ENCODE measurements at places on chromosomes 12 and 14.
A peak's percentile ranks its signal among the peaks of the same experiment; 100 is the strongest.

DNA sequence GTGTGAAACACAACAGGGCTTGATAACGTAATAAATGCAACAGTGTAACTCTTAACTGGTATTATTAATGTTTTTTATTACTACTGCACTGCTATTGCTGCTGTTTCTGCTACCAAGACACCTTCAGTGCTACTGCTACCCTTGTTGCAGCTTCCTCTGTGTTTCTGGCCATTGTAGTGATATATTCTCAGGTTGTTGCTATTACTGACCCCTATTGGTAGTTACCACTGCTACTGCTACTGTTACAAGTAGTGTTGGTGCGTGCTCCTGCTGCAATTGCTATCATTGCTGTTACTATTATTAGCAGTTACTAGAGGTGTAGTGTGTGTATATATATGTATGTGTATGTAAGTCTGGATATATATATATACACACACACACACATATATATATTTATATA lies 87.2 kb upstream of the PTPRB start:
- no peak for DNase-seq

DNA sequence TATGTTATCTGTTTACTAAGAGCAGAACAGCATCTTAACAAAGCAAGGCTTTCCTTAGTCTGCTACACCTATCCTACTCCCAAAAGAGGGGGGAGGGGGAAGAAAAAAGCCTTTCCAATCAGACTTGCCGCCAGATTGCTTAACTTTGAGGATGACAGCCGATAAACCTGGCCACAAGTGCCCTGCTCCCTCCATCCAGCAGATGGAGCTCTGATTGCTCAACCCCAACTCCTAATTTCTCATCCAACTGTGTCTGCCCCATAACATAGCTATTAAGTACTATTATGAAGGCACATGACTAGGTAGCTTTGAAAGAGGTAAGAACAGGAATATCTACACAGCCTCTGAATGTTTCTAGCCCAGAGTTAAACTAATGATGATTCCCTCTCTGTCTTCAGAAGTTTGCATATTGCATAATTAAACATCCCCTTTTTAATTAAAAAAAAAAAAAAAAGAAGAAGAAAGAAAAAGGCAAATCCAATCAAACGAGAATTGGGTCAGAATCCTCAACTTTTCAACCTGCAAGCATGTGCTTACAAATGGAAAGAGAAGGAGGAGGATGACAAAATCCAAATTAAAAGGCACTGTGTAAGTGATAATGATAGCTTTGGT lies 247.4 kb downstream of the GALC start:
- DNase-seq: no peak

GRCh38 chr12:32496946-32497345 lies 97.6 kb downstream of the FGD4 start:
- no peak for DNase-seq

DNA sequence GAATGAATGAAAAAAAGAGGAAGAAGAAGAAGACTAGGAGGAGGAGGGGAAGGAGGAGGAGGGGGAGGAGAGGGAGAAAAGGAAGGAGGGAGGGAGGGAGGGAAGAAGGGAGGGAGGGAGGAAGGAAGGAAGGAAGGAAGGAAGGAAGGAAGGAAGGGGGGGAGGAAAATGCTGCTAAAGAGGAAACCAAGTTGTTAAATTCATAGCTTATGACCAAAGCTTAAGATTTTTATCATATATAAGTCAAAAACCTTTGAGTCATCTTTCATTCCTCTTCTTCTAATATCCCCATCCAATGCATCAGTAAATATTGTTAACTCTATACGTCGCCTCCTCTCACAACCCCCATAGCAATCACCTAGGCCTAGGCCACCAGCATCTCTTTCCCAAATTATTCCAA lies 117.3 kb downstream of the SLC2A13 start:
- no peak for DNase-seq

DNA sequence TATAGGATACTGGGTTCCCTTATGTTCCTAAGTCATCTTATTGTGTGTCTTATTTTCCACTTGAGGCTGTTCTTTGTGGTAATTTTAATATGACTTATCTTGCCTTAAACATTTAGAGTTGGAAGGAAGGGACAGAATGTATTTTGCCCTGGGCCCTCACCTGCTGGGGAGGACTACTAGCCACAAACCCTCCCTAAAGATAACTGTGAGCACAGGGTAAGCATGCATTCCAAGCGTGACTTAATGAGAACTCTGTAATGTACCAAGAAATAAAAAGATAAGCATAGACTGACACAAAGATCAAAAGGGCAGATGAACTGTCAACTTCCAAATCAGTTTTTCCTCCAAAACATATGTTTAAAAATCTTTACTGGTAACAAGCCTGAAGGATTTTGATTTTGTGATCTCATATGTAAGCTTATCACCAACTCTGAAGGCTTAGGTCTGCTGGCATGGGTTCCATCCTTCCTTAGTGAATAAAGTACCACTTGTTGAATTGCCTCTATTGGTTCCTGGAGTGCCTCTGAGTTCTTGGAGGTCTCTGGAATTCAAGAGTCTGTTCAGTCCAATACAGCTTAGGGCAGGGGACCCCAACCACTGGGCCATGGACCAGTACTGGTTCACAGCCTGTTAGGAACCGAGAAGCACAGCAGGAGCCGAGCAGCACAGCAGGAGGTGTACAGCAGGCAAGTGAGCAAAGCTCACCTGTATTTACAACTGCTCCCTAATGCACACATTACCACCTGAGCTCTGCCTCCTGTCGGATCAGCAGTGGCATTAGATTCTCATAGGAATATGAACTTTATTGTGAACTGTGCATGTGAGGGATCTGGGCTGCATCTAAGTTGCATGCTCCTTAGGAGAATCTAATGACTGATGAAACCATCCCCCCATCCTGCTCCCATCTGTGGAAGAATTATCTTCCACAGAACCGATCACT lies 29.8 kb upstream of the NFYB start:
- no peak for DNase-seq

DNA sequence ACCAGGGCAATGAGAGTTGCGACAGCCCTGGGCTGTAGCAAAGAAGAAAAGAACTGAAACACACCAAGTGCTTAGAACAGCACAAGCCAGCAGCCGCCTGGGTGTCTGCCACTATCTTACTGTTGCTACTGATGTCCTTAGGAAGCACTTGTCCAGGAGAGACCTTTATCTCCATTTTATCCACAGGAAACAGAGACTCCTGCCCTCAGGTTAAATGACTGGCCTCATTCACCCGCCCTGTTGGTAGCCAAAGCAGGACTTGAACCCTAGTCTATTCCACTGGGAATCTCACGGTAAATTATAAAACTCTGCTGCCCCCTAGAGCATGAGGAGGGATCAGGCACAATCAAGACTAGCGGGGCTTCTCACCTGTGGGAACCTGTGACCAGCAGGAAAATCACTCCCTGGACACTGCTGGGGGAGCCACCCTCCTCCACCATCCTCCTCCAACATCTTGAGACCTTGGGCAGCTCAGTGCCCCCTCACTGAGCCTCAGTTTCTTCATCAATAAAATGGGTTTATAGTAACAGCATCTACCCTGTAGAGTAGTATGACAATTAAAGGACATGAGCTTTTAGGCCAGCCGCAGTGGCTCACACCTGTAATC lies 20.5 kb upstream of the TESC start:
- peak; percentile 21 for DNase-seq

GRCh38 chr12:126033751-126034150 lies 968.5 kb downstream of the AACS start:
- no peak for DNase-seq

DNA sequence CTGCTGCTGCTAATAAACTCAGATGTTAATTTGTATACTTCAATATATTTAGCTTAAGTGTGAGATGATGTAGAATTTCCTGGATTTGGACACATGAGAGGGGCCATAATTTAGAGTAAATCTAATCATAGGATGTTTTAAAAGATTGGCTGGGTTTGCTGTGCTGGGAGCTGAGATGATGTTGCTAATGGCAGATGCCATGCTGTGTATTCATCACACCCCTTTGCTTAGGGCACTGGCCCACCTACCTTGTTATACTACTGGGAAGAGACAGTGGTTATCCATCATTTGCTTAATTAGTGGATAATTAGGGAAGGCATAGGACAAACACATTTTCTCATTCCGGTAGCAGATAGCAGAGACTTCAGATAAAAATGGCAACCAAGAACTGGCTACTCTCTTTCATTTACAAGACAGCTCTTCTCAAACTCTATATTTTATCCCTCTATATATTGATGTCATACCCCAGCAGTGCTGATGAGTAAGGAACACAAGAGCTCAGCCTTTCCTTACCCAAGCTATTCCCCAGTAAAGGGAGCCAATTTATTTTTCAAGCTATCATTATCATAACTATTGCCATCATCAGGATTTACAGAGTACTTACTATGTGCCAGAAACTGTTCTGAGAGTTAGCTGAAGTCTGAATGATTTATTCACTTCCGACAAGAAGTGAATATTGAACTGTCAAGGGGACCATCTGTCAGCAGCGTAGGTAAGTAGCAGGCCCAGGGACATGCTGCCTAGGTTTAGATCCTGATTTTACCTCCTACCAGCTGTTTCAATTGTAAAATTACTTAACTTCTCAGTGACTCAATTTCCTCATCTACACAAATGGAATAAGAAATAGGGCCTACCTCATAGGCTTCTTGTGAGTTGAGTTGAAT lies 204.6 kb upstream of the FLRT2 start:
- no peak for DNase-seq

DNA sequence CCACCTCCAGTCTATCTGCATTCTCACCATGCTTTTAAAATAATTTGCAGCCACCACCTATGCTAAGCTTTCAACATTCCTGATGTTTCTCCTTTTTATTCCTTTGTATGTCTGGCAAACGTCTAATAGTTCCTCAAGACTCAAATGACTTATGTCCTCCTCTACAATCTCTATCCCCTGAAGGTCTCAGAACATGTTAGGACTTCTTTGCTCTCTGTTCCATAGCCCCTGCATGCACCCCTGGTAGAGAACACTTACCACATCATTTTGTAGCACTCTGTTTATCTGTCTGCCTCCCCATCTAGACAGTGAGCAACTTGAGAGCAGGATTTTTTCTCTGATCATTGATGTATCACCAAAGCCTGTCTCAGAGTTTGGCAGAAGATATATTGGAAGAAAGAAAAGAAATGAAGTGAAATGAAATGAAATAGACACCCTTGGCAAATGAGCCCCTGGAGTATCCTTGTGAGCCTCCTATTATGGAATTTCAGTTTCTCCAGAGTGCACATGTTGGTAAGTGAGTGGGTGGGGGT lies 1231.2 kb upstream of the FLRT2 start:
- DNase-seq: no peak

DNA sequence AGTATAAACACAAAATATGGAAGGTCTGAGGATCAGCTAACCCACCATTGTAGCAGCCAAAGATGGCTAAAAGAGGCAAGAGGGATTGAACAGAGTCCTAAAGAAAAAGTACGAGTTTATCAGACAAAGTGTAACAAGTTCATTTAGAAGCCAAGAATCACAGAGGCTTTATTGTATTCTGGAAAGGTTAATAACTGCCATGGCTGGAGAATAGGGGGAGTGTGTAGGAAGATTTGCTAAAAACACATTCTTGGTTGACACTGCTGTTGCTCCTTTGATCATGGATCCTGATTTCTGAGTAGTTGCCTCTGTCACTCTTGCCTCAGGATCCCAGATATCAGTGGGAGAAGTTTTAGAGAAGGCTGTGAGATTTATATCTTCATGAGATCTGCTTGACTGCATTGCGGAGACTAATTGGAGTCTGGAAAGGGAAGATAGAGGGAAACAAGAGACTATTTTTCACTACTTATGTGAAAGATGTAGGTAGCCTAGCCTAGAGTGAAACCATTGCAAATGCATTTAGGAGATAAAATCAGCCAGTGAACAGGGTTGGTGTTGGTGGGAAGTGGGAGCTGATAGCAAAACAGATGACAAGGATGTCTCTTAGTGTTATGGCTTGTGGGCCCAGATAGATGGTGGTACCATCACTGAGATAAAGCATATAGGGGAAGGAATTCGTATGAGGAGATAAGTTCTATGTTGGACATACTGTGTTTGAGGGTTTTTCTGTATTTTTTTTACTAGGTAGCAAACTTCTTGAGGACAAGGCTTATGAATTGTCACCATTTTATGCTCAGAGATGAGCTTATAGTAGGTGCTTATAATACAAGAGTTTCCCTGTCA lies 402.9 kb upstream of the PDE3A start:
- no peak for DNase-seq

GRCh38 chr12:49109641-49110463 lies 795 bp downstream of the LMBR1L start:
- DNase-seq: no peak

- no peak for DNase-seq
Measured at GRCh38 chr12:80576641-80577418, 130.6 kb upstream of the MYF6 start.

DNA sequence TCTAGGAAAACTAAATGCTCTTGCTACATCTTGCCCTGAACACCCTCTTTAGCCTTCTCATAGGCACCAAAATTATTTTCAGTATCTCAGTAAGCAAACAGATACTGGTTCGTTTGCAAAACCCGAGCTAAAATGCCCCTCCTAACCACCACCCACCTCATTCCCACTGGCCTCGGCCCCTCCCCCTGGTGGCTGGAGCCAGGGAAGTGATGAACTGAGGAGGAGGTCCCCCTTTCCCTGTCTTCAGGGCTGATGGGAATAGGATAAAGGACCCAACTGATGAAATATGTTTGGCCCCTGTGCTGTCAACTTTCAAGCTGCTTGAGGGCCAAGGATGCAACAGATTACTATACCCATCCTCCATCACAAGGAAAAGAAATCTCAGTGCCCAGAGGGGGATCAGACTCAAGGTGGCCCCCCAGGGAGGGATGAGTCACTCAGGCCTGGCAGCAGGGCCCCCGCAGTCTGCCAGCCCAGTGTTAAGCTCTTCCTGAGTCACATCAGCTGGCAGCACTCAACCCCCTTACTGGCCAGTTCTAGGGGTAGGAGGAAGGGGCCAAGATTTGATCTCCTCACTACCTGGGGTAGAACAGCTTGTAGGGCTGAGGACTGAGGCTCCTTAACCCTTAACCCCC lies 1.7 kb downstream of the ANKRD52 start:
- no peak for DNase-seq

GRCh38 chr12:22164139-22164538 lies 118.1 kb downstream of the CMAS start:
- DNase-seq: peak; percentile 38
